Activated T-cell treated with anti-CD3 and anti-CD28 coated beads, Interleukin-2, amount 50 U/mL, for 72 hours (primary cell): ENCODE measurements at places on chromosomes 16 and 17.
A peak's percentile ranks its signal among the peaks of the same experiment; 100 is the strongest.

GRCh38 chr16:50547340-50548124 is 664 bp upstream of the NKD1 start:
- DNase-seq: peak; percentile 79

- no peak for DNase-seq
These were observed 195.2 kb downstream of the MAP2K6 start for GRCh38 chr17:69609473-69610305.

DNA sequence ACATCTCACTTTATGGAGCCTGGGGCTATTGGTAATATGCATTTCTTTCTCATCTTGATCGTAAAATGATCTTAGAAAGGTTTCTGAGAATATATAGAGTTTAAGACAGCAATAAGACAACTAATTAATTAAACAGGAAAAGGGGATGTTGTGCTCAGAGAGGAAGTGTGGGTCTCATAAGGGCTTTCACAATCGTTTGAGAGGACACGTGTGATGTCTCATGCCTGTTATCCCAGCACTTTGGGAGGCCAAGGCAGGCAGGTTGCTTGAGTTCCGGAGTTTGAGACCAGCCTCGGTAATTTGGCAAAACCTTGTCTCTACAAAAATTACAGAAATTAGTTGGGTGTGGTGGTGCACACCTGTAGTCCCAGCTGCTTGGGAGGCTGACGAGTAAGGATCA is 295.6 kb downstream of the WWOX start:
- DNase-seq: no peak

DNA sequence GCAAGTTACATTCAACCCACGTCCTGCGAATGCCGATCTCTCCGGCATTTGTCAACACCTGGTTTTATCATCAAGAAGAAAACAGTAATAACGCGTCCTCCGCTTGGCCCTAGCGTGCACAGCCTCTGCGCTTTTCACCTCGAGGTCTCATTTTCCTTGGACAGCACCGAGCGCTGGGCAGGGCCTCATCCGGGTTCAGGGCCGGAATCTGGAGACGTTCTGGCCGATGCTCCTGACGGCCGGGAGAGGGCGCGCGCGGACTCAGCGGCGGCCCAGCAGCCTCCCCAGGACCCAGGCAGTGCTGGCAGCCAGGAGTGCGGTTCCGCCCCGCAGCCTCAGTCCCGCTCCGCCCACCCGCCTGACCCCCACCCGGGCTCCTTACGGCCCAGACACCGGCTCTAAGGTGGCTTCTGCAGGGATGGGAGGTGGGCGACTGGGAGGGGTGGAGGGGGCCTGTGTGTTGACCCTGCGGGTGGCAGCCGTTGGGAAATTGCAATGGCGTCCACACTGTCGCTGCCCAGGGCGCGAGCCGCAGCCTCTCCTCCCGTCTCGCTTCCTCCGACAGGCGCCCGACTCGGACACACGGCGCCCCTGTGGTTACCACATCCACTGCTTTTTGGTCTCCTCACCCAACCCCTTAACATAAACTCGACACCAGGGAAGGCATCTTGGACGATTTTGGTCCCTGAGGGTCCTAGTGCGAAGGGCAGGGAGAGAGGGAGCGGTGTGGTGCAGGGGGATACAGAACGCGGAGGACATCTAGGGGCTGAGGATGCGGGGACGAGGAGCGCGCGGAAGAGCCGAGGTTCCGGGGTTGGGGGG is 7.4 kb upstream of the FLYWCH1 start:
- peak; percentile 86 for DNase-seq

- no peak for DNase-seq
These were observed 61.5 kb downstream of the WDR45B start for GRCh38 chr17:82586576-82587233.
